RWPE1 (cell line): ENCODE measurements at places on chromosomes 6 and 20.
A peak's percentile ranks its signal among the peaks of the same experiment; 100 is the strongest.

GRCh38 chr6:140320081-140321080 lies 945.9 kb upstream of the CITED2 start:
- DNase-seq, result no peak

DNA sequence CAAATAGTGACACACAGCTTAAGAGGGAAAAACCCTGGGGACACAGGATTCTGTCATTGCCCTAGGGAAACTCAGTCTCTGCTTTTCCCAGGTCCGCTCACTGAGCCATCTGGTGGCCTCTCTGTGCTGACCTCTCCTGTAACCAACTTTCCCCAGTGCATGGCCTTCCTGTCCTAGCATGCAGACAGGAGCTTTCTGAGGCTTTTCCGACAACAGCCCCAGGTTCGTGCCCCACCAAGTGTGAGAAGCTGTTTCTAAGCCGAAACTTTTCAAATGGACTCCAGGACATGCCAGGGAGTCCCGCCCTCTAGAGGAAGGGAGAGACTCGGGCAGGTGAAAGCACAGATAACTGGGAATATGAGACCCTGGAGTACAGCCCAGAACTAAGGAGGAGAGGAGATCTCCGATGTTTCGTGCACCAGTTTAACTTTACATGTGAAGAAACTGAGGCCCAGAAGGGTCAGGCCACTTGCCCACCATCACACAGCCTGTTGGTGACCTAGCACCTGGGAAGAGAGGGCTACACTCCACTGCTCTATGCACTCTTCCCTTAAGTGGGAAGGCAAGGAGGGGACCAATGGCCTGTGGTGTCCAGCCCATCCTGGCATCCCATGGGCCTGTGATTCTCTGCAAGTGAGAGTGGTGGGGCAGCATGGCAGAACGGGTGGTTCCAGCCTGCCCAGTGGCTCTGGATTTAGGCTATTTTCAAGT lies 46.2 kb downstream of the RPP40 start:
- DNase-seq, result peak; percentile 13

- DNase-seq, result peak; percentile 10
These were observed 142.6 kb upstream of the HMGN3 start for GRCh38 chr6:79377047-79377446.

DNA sequence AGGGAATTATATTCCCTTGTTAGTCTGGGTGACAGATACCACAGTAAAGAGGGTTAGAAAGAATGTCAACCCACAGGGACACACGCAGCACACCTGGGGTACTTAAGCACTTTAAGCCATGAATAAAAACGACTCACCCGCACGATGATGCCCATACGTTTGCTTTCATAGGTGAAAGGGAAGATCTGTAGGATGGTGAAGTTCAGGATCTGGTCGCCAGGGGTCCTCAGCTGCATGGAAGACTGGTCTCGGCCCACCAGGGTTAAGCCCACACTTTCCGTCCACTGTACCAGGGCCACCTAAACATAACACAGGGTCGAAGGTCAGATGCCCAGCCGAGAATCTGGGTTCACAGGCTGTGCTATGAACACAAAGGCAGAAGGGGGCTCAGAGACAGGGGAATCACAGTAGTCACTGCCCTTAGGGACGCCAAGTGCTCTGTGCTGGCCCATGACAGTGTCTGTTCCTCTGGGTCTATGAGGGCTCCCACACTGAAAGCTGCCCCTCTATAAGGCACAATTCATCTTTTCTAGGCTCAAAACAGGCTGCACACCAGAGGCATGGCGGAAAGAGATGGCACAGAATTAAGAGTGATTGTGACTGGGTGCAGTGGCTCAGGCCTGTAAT lies 96.8 kb upstream of the NFATC2 start:
- DNase-seq, result peak; percentile 86

DNA sequence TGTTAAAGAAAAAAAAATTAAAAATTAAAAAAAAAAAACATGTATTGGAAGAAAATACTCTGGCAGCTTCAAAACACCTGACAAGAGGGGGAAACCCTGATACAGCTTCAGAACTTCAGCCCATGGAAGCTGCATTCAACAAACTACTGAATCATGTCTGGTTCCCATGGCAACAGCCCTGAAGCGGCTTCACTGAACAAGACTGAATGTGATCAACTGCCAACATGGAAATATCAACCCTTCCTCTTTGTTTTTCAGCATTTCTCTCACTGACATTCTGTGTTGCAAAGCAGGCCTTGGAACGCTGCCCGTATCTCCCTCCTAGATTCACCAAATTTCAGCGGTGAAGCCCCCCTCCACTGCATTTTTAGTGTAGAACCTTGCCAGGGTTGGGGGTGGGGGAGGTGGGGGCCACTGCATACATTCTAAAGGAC lies 91.3 kb upstream of the SHLD1 start:
- DNase-seq, result peak; percentile 70
